ENCODE measurements at places on chromosomes 7 and 10.

- peak; percentile 75 for DNase-seq
Observed at GRCh38 chr7:123154231-123154860, 45.4 kb downstream of the SLC13A1 start.

- DNase-seq: peak; percentile 16
Observed at GRCh38 chr7:111266613-111267012, 175.7 kb downstream of the LRRN3 start.

- DNase-seq: peak; percentile 85
Observed at GRCh38 chr10:31034098-31034909, 2.6 kb upstream of the ZNF438 start.

- no peak for DNase-seq
Observed at GRCh38 chr10:72322030-72322279, 32.8 kb downstream of the DNAJB12 start.

DNA sequence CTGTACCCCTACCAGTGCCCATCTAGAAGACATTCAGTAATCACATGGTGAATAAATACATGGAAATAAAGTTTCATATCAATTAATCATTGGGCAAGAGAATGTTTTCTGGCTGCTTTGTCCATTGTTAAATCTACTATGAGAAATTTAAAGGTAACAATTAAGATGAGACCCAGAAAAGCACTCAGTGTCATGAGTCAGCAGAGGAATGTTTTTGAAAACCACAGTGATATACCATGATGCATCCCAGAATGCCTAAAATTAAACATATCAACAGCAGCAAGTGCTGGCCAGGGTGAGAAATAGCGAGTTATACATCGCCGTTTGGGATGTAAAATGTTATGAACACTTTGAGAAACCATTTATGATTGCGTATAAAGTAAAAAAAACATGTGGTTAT lies 825.3 kb upstream of the C7orf33 start:
- DNase-seq: no peak

- DNase-seq: no peak
Observed at GRCh38 chr10:18567343-18567856, 84.0 kb downstream of the NSUN6 start.

GRCh38 chr7:43647673-43648472 lies 65.0 kb downstream of the STK17A start:
- DNase-seq: peak; percentile 100

DNA sequence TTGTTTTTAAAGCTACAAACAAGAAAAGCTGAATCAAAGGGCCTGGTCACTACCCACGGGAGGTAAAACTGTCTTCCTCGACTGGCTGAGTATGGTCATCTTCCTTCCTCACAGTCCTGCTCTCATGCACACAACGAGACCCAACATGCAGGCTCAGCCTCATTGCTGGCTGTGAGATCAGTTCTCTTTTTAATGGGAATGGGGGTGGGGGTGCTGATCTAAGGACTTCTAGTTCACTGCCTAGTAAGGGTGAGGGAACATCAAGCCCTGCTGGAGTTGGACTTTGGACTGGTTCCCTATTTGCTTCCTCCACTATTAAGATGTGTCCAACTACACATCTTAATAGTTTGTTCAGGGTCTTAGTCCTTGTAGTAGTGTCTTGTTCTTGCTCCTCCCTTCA lies 48.2 kb downstream of the ABCB4 start:
- no peak for DNase-seq

DNA sequence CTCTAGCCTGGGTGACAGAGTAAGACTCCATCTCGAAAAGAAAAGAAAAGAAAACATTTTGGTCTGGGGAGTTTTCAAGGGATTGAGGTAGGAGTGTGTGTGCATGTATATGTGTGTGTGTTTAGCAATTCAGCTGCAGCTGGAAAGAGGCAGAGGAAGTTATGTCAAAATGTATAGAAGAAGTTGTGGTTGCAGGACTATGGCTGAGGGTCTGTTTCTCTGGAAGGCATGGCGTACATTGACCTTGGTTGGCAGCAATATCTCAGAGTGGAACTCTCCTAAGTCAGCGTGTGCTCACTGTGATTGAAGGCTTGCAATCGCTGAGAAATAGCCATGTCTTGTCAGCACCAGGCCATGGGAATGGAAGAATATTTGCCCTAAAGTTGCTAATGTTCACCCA lies 28.6 kb upstream of the RHBDD2 start:
- DNase-seq: no peak

- no peak for DNase-seq
Observed at GRCh38 chr7:102273749-102274712, 12.6 kb upstream of the SH2B2 start.

DNA sequence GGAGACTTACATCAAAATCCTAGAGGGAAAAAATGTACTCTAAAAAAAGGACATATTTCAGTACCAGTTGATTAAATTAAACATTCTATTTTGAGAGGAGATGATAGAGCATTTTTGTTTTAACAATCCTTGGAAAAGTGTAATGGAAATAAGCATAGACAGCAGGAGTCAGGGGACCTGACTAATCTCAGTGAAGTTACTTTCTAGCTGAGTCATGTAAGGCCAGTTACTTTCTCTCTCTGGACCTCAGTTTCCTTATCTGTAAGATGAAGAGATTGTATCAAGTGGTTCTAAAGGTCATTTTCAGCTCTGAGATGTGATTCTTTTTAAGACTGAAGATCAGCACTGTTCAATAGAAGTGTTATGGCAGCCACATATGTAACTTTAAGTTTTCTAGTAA lies 44.1 kb downstream of the VTI1A start:
- no peak for DNase-seq

GRCh38 chr10:14405076-14406065 lies 74.6 kb upstream of the FRMD4A start:
- DNase-seq: peak; percentile 95

DNA sequence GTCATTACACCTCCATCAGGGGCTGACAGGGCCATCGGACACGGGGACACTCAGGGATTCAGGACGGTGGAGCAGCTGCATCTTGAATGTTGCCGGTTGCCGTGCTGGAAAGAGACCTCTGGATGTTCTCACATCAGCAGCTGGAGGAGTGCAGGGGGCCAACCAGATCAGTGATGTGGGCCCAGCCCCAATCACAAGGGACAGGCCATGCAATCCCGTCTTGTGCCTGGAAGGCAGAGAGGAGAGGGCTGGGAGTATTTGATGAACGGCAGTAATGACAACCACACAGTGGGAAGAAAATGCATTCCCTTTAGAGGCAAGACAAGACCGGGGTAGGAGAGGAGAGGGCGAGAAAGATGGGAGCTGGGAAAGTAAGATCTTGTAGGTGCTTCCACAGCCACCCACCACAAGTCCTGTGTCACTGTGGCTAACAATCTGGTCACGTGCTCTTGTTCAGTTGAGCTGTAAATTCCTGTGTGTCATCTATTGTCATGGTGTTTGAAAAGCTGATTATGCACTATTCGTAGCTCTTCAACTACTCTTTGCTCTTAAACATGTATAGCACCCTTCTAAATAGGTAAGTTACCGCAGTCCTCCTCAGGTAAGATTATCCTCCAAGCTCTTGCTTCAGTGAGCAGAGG lies 85.9 kb upstream of the LEP start:
- no peak for DNase-seq

- DNase-seq: no peak
Observed at GRCh38 chr10:87928996-87929395, 65.6 kb downstream of the PTEN start.

DNA sequence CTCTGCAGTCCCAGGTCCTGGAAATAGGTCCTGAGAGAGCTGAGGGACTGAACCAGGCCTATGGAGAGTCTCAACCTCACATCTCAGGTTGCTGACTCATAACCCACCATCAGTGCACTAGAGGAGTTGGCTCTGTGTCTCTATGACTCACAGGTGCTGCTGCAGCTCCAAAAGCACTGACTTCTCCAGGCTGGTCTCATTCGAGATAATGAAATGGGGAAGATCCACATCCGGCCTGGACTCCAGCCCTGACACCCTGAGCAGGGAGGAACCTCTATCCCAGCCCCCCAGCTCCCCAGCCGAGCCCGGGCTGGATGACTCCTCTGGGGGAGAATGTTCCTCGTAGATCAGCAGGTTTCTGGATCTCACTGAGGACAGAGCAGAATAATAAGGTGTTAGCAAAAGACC lies 35.5 kb upstream of the DGKI start:
- DNase-seq: peak; percentile 98

DNA sequence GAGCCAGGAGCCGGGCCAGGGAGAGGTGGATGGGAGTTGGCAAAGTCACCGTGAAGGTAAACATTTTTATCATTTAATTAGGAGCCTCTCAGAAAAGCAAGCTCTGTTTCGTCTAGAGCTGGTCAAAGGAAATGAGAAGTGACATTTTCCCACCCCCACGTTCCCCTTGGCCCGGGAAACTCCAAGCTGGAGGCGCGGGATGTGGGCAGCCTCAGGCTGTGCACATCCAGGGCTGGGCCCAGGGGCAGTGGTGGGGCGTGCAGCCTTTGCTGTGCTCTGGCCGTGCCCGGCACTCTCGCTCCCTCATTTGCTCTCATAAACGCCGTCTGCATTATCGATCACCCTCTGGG lies 135.6 kb upstream of the RET start:
- DNase-seq: no peak

DNA sequence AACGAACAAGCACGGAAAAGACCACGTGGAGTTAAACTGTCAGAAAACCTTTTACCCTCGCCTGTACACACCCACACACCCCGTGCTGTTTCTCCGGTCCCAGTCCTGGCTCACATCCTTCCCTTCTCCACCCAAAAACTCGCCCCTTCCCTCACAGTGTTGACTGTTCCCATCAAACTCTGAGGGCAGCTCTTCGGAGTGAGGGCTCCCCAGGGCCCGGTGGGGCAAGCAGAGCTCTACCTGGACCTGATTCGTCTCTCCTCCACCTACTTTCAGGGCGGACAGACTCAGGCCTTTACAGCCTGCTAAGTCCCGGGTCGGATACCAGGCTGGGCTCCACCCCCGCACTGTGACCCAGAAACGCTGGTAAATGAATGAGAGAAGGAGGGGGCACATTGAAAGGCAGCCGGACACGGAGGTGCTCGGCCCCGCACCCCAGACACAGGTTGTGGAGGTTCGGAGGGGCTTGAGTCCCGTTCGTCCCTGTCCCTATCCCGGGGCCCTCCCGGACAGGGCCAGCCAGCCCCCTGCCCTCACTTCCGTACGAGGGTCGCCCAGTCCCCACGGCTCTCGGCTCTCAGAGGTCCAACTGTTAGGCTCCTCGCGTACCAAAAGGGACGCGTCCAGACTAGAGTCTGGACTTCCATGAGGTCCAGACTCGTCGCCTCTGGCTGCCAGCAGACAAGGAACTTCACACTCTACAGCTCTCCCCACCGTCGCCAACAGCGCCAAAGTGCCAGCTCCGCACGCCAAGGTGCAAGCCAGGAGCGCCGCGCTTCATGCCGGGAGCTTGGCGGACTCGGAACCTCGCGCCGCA lies 31.7 kb upstream of the ASL start:
- DNase-seq: no peak

GRCh38 chr7:149735181-149735602 lies 38.2 kb downstream of the ZNF467 start:
- no peak for DNase-seq

All from astrocyte of the cerebellum (primary cell).